Gastroesophageal sphincter (tissue), 4 donors: ENCODE measurements at places on chromosomes 7 and 10.

- ATAC-seq: no peak
Measured at GRCh38 chr7:79180533-79180932, 272.9 kb downstream of the MAGI2 start.

- no peak for ATAC-seq
Measured at GRCh38 chr10:113019692-113020474, 69.8 kb downstream of the TCF7L2 start.

DNA sequence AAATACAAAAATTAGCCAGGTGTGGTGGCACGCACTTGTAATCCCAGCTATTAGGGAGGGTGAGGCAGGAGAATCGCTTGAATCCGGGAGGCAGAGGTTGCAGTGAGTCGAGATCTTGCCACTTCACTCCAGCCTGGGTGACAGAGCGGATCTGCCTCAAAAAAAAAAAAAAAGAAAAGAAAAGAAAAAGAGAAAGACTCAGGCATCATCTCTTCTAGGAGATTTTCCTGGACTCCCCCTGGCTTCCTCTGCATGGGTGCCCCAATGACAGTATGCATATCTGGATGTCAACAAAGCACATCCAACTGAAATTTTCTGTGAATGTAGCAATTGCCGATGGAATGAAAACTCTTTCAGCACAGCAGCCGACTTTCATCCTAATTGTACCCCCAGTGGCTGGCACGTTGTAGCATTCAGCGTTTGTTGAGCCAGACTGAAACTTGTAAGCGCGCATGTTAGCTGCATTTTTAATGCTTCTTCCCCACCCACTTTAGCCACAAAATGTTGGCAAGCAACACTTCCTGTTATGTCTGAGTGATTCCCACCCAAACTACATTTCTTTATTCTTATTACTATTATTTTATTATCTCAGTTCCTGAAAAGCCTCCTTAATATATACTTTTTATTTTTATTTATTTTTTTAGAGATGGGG lies 70.2 kb downstream of the PRTFDC1 start:
- no peak for ATAC-seq

DNA sequence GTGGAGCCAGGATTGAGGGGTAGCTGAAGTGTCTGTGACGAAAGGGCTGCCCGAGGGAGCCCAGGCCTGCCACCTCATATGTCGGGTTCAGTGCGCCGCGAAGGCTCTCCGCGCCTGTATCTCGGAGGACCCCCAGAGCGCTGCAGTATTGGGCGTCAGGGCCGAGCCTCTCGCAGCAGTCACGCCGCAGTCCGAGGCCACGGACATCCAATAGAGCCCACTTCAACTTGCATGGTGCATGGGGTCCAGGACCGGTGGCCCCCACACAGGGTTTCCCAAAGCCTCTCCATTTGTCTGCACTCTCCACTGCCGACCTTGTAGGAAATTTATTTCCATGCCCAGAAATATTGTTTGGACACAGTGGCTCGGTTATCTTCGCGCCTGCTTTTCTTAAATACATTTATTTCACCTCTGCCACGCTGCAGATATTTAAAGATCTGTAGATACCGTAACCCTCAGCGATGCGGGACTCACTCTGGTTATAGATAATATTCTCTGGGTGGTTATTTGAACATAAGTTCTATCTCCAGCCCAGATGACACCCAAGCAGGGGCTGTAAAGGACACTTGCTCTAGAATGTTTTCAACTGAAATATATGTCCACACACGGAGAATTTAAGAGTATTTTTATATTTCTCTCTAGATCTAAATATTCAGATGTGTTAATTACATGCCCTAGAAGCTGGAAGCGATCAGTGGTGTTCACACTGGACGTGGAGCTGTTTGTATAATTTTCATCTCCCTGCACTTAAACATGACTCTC lies 5.1 kb upstream of the ZNF503 start:
- ATAC-seq: no peak

- ATAC-seq: no peak
Measured at GRCh38 chr10:15140698-15141097, 27.8 kb downstream of the NMT2 start.

GRCh38 chr7:83060218-83060617 lies 102.5 kb downstream of the PCLO start:
- no peak for ATAC-seq

- peak; percentile 13 for ATAC-seq
Measured at GRCh38 chr10:44576702-44577191, 191.8 kb upstream of the CXCL12 start.

DNA sequence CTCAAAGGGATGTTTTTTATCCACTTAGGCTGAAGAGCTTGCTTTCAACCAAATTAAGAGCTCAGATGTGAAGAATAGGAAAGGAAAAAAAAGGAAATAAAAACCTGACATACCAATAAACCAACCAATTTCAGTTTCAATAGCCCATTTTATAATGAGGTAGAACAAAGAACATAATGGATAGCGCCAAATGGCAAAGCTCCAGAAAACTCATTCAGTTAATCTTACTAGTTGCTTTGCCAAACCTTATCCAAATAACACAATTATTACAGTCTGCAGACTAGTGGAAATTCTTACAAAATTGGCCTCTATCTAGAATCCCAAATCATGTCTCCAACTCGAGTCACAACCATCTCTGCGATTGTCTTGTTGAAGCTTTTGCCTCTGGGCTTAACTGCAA lies 337.0 kb downstream of the CRPPA start:
- ATAC-seq: no peak

DNA sequence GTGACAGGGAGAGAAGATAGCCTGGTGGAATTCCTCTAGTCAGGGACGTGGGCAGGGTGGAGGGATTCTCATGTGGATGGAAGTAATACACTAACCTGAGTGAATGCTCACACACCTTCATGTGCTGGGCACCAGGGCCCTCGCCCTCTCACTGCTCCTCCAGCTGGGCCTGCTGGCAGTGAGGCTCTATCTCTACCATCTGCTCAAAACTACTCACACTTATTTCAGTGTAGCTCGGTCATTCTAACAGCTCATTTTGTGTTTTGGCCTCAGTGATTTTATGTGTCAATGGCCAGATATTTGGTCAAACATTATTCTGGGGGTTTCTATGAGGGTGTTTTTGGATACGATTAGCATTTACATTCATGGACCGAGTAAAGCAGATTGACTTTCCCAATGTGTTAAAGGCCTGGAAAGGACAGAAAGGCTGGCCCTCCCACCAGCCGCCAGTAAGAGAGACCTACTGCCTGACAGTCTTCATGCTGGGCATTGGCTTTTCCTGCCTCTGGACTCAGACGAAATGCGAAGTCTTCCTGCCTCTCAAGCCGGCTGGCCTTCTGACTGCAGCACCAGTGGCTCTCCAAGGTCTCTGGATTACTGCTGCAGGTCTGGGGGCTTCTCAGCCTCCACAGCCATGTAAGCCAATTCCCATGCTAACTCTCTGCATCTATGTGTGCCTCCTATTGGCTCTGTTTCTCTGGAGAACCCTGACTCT lies 335.4 kb downstream of the CXCL12 start:
- ATAC-seq: no peak

- ATAC-seq: no peak
Measured at GRCh38 chr10:23834091-23834490, 374.8 kb upstream of the KIAA1217 start.

DNA sequence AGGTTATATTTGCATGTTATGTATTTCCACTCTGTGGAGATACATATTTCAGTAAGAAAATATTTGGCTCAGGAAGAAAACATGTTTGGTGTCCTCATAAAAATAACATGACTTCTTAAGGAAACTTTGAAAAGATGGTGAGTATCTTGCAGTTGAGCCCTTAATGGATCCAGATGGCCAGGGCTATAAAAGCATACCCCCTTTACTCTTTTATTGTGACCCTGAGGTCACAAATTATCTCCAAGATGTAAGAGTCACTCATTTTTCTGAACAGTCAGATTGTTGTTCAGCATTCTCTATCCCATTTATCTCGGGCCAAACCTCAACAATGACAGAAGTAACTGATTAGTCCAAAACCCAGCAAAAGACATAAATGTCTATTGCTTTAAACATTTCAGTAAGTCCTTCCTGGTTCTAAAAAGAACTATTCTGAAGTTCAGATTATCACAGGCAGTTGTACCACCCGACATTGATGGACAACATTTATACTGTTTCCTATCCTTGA lies 539.4 kb downstream of the PARD3 start:
- no peak for ATAC-seq

GRCh38 chr7:36137258-36137657 lies 15.8 kb upstream of the EEPD1 start:
- ATAC-seq: no peak

GRCh38 chr10:114685456-114685855 lies 27.4 kb upstream of the ABLIM1 start:
- no peak for ATAC-seq

- no peak for ATAC-seq
Measured at GRCh38 chr7:121561717-121562116, 165.6 kb upstream of the FAM3C start.

GRCh38 chr7:317643-318405 lies 27.9 kb downstream of the FOXL3 start:
- no peak for ATAC-seq

GRCh38 chr10:80694930-80695329 lies 157.2 kb downstream of the SH2D4B start:
- no peak for ATAC-seq

DNA sequence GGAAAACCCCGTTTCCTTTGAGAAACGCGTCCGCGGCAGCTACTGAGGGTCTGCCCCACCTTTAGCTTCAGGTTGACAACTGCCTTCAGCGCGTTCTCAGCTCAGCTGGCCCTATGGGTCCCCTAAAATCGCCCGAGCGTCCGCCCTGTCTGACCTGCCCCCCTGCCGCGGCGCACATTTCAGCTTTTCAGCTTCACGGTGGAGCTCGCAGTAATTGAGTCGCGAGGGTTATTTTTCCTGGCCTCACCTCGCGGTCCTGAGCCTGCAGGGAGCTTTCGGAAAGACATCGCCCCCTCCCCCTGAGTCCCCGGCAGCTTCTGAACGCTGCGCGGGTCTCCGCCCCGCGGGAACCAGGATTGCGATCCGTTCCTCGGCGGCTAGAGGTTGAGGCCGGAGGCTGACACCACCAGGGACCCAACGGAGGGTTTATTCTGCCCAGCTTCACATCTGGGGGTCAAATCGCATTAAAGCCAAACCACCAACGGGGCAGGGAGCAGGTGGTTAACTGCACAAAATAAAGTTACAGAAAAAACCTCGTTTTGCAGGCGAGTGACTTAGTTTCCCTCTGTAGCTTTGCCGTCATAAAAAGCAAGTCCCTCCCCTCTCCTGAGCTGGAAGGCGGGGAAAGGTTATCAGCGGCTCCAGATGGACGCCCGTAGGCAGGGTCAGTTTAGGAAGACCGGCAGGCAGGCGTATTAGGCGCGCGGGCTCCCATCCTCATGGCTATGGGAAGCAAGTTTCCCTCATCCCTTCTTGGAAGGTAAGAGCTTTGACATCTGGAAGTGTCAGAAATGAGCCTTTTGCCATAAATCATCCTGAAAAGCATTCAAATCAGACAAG lies 11.0 kb downstream of the TWIST1 start:
- peak; percentile 23 for ATAC-seq

GRCh38 chr7:133859871-133860450 lies 267.2 kb upstream of the LRGUK start:
- ATAC-seq: no peak

DNA sequence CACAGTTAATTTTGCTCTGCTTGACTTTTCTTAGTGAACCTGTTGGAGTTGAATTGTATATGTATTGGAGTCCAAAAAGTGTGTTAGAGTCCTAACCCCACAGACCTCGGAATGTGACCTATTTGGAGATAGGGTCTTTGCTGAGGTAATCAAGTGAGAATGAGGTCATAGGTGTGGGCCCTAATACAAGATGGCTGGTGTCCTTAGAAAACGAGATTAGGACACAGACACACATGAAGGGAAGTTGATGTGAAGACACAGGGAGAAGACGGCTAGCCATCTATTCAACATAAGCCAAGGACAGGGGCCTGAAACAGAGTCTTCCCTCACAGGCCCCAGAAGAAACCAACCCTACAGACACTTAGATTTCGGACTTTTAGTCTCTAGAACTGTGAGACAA lies 260.6 kb upstream of the NEBL start:
- no peak for ATAC-seq

DNA sequence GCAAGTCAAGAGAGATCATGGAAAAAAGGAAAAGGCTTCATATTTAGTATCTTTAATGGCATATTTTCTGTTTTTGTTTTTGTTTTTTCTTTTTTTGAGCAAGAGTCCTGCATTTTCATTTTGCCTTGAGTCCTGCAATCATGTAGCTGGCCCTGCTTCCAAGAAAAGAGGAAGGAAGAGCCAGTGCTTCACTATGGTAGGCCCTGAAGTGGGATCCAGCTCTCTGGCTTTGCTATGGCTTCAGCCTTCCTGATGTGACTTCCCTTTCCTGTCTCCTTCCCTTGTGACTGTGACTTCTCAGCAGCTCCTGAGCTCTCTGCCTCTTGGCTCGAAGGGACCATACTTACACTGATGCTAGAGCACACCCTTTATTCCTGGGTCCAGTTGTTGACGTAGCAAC lies 512.3 kb downstream of the INHBA start:
- no peak for ATAC-seq

GRCh38 chr10:114682121-114682520 lies 24.0 kb upstream of the ABLIM1 start:
- ATAC-seq: no peak

- ATAC-seq: no peak
Measured at GRCh38 chr7:12690041-12690878, 2.8 kb downstream of the ARL4A start.

DNA sequence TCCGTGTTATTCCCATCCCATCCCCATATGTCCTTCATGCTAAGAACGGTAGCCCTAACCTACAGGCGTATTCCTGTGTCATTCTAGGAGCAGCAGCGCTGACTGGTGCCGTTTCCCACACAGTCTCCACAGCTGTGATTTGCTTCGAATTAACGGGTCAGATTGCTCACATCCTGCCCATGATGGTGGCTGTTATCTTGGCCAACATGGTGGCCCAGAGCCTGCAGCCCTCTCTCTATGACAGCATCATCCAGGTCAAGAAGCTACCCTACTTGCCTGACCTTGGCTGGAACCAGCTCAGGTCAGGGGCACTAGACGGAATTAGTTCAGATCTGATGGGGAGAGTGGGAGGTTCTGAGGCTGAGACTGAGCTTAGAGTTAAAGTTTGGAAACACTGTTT lies 20.7 kb downstream of the FAM131B start:
- ATAC-seq: no peak

- ATAC-seq: no peak
Measured at GRCh38 chr7:139451638-139452037, 31.8 kb downstream of the KLRG2 start.

- no peak for ATAC-seq
Measured at GRCh38 chr10:129966889-129967578, 3.0 kb upstream of the EBF3 start.

GRCh38 chr7:108311446-108312168 lies 144.6 kb downstream of the NRCAM start:
- ATAC-seq: no peak
